ENCODE measurements at places on chromosomes 1 and 21. TPM values are rescaled to one million over a fixed set of nuclear protein-coding genes. Genes with fewer than 3 reads are reported as not detected.

UHMK1 gene
- 70.4 TPM for total RNA-seq

NUF2 gene
- 35.6 TPM for total RNA-seq

ANKRD45 gene
- total RNA-seq = not detected

NBPF6 gene
- total RNA-seq = 0.07 TPM

LCE6A gene
- not detected for total RNA-seq

CFHR3 gene
- total RNA-seq = not detected

TRIM67 gene
- not detected for total RNA-seq

PWP2 gene
- total RNA-seq = 8.2 TPM

ICOSLG gene
- total RNA-seq = 14.8 TPM

FLG2 gene
- total RNA-seq = not detected

Data from PC-3 (cell line).